ENCODE measurements at places on chromosomes 6 and 20. TPM values are rescaled to one million over a fixed set of nuclear protein-coding genes. Genes with fewer than 3 reads are reported as not detected.

DNA sequence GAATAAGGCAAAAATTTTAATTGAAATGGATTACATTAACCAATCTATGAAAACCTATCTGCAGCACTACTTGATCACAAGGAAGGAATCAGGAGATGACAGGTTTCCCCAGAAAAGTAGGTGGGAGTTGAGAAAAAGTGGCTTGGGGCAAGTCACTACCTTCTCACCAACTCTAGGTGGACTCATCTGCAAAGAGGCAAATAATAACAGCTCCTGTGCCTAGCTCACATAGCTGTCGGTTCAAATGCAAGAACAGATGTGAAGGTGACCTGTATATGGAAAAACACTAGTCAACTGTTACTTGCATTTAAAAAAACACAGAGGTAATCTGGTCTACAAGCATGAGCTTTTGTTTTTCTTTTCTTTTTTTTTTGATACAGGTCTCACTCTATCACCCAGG is 67.2 kb downstream of the POPDC3 start:
- no peak for DNase-seq

- no peak for DNase-seq
These were observed 17.3 kb upstream of the FRMD1 start for GRCh38 chr6:168096271-168096764.

GRCh38 chr20:41048461-41049301 is 20.1 kb downstream of the TOP1 start:
- DNase-seq, result no peak

GRCh38 chr6:11922901-11923300 is 89.2 kb upstream of the HIVEP1 start:
- DNase-seq, result no peak

DNA sequence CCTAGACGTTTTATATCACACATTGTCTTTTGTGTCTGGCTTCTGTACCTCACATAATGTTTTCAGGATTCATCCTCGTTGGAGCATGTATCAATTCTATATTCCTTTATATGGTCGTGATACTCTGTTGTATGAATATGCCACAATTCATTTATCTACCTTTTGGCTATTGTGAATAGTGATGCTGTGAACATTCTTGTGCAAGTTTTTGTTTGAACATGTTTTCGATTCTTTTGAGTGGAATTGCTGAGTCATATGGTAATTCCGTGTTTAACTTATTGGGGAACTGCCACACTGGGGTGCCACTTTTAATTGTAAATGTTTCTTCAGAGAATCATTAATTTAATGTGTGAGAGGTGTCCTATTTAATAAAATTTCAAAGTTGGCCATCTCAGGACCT is 101.2 kb downstream of the SLC35B3 start:
- no peak for DNase-seq

DNA sequence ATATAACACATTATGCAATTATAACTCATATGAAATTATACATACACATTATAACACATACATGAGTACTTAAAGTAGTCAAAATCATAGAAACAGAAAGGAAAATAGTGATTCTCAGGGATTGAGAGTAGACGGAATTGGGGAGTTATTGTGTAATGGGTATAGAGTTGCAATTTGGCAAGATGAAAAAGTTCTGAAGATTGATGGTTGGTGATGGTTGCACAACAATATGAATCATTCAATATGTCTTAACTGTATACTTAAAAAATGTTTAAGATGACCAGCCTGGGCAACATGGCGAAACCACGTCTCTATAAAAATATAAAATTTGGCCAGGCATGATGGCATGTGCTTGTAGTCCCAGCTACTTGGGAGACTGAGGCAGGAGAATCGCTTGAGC is 372.7 kb downstream of the CDKAL1 start:
- no peak for DNase-seq

GRCh38 chr6:26118999-26119398 is 31.8 kb downstream of the HFE start:
- DNase-seq, result no peak

DNA sequence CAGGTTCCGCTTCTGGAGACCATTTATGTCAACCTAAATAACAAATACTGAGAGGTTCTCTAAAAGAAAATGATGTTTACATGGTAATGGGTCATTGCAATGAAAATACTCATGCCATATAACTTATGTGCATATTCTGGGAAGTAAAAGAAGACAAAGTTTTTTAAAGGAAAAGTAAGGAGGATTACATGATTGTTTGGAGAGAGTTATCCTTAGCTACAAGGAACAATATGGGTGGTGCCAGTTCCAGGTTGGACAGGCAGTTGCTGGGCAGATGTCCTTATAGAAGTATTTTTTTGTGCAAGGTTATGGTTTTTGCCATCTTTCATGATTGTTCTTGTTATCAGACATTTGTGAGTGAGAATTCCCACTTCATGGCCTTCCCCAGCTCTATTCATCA is 52.5 kb downstream of the MRAP2 start:
- DNase-seq, result no peak

DNA sequence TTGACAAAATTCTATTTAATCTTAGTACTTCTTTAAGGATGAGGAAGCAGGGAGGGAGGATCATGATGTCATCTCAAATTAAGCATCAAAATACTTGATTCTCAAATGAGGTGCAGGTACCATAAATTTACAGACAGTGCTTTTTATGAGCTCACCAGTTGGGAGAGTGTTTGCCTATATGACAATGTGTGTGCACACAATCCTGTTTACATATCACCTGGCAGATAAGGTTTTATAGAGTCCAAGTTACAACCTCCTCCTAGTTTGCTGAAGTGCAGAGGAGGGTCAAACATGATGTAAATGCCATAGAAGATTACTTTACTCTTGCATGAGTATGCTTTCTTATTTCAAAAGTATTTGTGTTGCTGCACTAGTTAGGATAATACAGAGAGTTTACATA is 6.4 kb downstream of the ATXN1 start:
- DNase-seq, result no peak

DNA sequence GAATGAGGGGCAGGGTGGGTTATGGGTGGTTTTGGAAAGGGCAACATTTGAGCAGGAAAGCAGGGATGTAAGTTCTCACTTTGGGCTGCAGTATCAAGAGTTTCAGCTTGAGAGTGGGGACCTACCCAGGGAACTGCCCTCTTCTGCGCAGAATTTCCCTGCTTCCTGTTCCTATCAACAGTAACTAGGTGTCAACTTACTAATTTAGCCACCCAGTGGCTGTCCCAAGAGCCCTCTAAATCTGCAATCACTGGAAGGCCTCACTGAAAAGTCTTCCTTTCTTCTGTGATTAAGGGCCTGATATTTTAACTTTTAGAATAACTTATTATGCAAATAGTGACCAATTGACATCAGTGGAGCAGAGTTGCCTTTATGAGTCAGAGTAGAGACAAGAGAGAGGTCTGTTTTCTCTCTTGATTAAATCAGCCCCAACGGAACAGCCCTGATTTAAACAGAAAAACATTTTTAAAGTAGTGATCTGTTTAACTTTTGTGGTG is 118.2 kb upstream of the RIPOR2 start:
- DNase-seq, result no peak

GRCh38 chr6:31585491-31585890 is 586 bp upstream of the LST1 start:
- DNase-seq, result peak; percentile 39

DNA sequence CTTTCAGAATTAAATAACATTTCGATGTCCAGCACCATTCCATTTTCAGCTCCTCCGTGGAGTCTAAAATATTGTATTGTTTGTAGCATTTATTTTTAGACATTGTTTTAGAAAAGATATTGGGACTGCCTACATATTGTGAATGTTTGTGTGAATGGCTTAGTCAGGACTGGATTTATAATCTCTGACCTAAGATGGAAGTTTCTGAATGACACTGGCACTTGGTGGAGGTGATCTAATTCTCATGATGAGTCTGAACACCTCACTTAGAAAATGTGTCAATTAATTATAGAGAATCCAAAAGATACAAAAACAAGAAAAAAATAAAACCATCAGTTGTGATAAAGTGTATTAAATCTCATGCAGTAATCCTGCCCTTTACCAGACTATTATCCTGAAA is 60.8 kb upstream of the HBS1L start:
- DNase-seq, result no peak

- no peak for DNase-seq
These were observed 538.6 kb upstream of the MARCKS start for GRCh38 chr6:113318575-113318917.

DNA sequence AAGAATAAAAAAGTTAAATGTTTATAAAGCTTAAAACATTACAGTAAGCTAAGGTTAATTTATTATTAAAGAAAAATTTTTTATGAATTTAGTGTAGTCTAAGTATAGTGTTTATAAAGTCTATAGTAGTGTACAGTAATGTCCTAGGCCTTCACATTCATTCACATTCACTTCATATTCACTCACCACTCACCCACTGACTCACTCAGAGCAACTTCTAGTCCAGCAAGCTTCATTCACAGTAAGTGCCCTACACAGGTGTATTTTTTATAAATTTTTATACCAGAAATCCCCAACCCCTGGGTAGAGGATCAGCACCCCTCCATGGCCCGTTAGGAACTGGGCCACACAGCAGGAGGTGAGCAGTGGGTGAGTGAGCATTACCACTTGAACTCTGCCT is 24.3 kb upstream of the ADGRF1 start:
- no peak for DNase-seq

GRCh38 chr6:54874349-54875048 is 27.9 kb downstream of the FAM83B start:
- DNase-seq, result no peak

GRCh38 chr6:162203287-162203686 is 524.3 kb downstream of the PRKN start:
- no peak for DNase-seq

DNA sequence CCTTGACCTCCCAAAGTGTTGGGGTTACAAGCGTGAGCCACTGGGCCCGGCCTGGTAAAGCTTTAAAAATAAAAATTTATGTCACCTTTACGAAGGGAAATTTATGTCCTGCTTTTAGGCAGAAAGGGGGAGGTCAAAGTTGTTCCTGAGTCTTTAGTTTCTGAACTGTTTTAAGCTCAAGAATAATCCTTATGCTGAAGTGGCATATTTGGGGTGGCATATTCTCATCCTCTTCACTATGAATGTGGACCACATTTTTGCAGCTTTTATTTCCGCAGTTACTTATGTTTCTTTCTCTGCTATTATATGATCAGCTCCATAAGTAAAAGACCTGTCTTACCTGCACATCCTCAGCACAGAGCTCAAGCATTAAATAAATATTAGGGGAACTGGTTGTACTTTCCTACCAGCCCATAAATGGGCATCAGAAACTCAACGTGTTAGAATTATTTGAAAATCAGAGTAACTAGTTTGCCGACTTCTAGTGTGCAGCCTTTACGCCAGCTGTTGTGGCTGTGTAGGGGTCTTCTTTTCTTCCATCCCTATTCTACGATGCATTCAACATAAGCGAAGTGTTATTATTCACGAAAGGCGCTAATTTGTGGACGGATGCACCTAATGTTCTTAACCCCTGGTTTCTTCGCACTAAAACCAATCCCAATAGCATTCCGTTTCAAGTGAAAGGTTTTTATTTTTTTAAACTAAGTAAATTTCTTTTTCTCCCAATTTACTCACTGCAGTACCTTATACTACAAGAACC is 867 bp upstream of the AKAP7 start:
- no peak for DNase-seq

DNA sequence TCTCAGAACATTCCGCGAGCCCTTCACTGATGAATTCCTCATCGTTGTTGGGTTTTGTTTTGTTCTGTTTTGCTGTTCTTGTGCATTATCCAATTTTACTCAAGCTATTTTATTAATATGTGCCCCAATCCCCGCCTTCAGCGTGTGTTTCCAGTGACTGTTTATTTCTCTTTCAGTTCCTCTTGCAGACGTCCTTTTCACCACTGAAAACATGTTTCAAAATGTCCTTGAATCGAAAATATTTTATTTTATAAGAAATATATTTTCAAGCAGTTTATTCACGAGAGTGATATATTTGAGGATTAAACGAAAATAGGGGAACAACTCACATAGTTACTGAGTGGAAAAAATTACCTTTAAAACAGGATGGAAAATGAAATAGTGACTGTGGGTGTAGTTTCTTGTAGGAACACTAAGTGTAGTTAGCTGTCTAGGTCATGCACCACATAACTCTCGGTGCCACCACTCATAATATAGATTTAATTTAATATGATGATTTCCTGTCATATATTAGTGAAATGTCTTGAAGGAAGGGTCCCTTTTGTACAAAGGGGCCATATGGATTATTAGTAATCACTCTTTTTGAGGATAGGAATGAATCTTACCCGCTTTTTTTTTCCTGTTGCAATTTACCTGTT is 45.3 kb upstream of the HDDC2 start:
- no peak for DNase-seq

- DNase-seq, result no peak
These were observed 7.8 kb downstream of the PTGIS start for GRCh38 chr20:49560186-49560585.

GRCh38 chr6:16109659-16110305 is 19.1 kb upstream of the MYLIP start:
- no peak for DNase-seq

GRCh38 chr6:123338394-123338793 is 298.4 kb downstream of the TRDN start:
- DNase-seq, result no peak

DNA sequence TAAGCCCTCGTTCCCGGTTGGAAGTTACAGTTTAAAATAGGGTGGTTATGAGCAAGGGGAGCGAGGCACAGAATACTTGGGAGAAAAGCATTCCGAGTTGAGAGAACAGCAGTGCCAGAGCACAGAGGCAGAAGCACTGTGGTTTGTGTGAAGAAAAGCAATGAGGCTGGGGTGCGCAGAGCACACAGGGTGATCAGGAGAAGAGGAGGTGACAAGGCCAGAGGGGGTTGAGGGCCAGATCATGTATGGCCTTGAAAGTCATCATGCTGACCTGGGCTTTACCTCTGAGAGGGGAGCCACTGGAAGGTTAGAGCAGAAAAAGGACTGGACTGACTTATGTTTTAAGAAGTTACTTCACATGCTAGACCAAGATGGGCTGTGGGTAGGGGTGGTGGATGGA is 3.5 kb upstream of the BTN3A2 start:
- DNase-seq, result no peak

DNA sequence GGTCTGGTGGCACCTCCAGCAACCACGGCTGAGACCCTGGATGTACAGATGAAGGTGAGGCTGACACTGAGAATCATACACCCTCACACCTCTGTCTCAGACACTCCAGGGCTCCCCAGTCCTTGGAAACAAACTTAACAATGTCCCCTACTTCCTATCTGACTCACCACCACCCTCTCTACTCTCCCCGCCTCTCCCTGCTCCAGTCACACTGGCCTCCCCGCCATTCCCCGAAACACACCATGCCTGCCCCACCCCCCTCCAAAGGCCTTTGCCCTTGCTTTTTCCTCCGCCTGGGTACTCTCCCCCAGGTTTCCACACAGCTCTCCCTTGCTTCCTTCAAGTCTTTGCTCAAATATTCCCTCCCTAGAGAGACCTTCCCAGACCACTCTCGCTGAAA is 16.3 kb downstream of the BPI start:
- no peak for DNase-seq

HMGN4 gene
- 89.2 TPM for total RNA-seq

NRSN2 gene
- total RNA-seq, result 12.6 TPM

TENT5A gene
- 0.94 TPM for total RNA-seq

C6orf58 gene
- total RNA-seq, result not detected

RBPJL gene
- not detected for total RNA-seq

BPIFB1 gene
- not detected for total RNA-seq

Measured in activated naive CD8-positive, alpha-beta T cell treated with anti-CD3 and anti-CD28 coated beads for 36 hours (primary cell).